Stimulated activated CD4-positive, alpha-beta T cell treated with anti-CD3 and anti-CD28 coated beads, Interleukin-15, amount 100 ng/mL, for 48 hours (primary cell): ENCODE measurements at places on chromosomes 1 and 21.
A peak's percentile ranks its signal among the peaks of the same experiment; 100 is the strongest.

- no peak for DNase-seq
These were observed 81.3 kb downstream of the UROD start for GRCh38 chr1:45093334-45093733.

- no peak for DNase-seq
These were observed 14.6 kb upstream of the TENT5C start for GRCh38 chr1:117591252-117591651.

GRCh38 chr1:210223226-210223904 is 9.2 kb upstream of the SERTAD4 start:
- no peak for DNase-seq

- DNase-seq: no peak
These were observed 73.4 kb downstream of the UCK2 start for GRCh38 chr1:165900576-165901380.

DNA sequence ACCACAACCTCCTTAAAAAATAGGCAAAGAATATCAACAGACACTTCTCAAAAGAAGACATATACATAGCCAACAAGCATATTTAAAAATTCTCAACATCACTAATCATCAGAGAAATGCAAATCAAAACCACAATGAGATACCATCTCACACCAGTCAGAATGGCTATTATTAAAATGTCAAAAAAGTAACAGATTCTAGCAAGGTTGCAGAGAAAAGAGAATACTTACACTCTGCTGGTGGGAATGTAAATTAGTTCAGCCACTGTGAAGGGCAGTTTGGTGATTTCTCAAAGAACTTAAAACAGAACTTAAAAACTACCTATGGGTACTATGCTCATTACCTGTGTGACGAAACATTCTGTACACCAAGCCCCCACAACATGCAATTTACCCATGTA is 20.7 kb downstream of the CD1B start:
- no peak for DNase-seq

DNA sequence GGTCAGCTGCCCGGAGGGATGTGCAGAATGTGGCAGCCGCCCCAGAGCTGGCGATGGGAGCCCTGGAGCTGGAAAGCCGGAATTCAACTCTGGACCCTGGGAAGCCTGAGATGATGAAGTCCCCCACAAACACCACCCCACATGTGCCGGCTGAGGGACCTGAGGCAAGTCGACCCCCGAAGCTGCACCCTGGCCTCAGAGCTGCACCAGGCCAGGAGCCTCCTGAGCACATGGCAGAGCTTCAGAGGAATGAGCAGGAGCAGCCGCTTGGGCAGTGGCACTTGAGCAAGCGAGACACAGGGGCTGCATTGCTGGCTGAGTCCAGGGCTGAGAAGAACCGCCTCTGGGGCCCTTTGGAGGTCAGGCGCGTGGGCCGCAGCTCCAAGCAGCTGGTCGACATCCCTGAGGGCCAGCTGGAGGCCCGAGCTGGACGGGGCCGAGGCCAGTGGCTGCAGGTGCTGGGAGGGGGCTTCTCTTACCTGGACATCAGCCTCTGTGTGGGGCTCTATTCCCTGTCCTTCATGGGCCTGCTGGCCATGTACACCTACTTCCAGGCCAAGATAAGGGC is 33.5 kb upstream of the LHX4 start:
- no peak for DNase-seq

GRCh38 chr1:238336531-238336930 is 445.8 kb upstream of the ZP4 start:
- no peak for DNase-seq

GRCh38 chr1:108646265-108646647 is 14.6 kb downstream of the HENMT1 start:
- DNase-seq: no peak

DNA sequence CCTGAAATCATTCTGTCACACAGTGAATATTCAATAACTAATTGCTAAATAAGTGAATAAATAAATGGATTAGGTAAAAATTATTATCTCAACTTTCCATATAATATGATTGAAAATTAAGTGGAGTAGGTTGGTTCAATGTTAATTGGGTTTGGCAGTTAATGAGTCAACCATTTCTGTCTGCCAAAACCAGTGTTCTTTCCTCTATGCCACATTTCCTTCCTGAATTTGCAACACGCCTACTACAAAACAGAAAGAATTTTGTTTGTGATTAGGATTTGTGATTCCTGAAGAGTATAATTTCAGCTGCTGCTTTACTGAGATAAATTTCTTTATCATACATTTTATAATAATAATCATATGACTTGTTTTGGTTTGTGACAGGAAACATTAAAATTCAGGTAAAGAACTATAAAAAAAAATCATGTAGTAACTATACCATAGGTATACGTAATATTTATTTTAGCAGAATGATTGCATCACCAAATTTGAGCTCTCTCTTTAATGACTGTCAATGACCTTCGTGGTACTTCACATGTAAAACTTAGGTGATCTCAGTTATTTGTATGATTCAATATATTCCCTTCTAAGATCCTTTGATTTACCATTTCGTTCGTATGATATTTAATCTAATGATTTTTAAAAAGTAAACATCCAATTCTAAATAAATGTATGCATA is 241.3 kb downstream of the KCNT2 start:
- no peak for DNase-seq

GRCh38 chr1:152954436-152954835 is 7.4 kb downstream of the SPRR5 start:
- no peak for DNase-seq

DNA sequence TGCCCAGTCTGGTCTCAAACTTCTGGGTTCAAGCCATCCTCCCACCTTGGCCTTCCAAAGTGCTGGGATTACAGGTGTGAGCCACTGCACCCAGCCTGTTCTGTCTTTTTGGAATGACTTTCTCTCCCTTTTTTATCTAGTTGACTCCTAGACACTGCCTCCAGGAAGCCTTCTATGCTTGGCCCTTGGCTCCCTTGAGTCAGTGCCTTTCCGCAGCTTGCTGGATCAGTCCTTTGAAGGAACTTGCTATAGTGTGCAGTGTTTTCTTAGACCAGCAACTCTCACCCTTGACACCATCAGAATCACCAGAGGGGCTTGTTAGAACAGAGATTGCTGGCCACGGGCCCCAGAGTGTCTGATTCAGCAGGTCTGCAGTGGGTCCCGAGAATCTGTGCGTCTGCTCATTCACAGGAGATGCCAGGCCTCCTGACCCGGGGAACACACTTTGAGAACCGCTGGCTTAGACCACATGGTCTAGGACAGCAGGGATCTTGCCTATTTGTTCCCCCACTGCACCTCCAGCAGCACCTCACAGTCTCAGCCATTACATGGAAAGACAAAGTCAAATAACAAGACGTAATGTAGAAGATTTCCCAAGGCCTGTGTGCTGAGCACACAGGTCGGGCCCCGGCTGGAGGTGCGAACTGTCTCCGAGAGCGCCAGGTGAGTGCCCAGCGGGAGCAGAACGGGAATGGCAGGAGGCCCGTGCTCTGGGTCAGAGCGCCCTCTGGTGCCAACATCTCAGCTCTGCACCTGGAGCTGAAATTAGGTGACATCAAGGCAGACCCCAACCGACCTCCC is 27.4 kb upstream of the CTPS1 start:
- peak; percentile 33 for DNase-seq

GRCh38 chr21:37507716-37508115 is 141.1 kb downstream of the DYRK1A start:
- no peak for DNase-seq

- DNase-seq: no peak
These were observed 162.4 kb downstream of the ZSCAN20 start for GRCh38 chr1:33634806-33635205.

DNA sequence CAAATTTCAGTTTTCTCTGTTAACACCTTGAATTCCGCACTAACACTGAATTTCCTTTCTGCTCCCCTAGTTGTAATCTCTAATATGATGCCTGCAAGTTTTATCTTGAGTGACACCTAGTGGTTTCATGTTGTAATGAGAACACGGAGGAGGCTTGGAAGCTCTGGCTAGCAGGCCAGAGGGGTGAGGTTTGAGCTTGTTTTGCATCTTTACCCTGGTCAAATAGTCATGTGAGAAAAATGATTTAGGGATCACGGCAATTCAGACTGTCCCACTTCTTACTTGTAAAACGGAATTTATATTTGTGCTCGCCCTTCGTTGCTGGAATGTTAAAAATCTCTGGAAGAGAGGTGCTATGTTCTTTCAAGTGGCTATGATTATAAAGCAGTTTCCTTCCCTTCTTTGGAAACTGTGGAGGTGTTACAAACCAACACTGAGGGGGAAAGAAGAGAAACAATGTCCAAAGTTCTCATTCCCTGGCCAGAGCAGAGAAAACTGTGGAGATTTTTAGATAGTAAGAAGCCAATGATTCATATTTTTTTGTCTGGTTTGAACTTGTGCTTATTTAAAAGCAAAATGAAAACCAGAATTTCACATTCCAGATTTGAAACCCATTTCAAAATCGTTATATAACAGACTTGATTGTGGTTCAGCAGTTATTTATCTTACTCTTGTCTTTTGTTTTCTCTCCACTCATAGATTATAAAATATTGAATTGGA is 5.3 kb upstream of the MROH9 start:
- DNase-seq: no peak

- no peak for DNase-seq
These were observed 33.2 kb upstream of the SLC19A1 start for GRCh38 chr21:45575304-45575992.

GRCh38 chr1:115183158-115183557 is 93.9 kb upstream of the TSPAN2 start:
- no peak for DNase-seq

DNA sequence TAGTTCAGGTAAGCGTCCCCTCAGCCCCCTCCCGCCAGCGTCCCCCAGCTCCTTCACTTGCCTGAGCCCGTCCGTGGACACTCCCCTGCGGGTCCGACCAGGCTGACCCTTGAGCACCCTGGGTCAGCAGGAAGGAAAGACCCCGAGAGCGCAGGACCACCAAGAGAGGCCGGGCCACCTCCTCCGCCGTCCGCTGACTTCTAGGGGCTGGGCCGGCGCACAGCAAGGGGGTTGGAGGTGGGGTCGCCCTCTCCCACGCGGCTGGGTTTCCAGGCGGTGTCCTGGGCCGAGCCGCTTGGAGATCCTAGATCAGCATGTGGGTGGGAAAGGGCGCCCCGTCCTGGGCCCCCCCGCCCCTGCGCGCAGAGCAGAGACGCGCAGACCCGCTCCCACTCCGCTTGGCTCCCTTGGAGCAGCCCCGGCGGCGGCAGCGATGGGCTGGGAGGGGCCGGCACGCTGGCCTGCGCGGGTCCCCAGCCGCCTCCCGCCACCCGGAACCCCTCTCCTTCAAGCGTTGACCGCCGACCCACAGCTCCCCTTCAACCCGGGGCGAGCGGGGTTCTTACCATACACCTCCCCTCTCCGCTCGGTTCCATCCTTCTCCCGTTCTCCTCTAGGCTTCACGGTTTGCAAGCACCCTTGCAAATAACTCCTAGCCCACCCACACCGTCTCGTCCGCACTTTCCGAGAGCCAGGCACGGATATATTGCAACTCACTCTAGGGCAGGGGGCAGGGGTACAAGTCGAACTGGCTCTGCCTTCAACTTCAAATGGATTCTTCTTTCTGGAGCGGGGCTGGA is 7.5 kb downstream of the KNCN start:
- DNase-seq: no peak

DNA sequence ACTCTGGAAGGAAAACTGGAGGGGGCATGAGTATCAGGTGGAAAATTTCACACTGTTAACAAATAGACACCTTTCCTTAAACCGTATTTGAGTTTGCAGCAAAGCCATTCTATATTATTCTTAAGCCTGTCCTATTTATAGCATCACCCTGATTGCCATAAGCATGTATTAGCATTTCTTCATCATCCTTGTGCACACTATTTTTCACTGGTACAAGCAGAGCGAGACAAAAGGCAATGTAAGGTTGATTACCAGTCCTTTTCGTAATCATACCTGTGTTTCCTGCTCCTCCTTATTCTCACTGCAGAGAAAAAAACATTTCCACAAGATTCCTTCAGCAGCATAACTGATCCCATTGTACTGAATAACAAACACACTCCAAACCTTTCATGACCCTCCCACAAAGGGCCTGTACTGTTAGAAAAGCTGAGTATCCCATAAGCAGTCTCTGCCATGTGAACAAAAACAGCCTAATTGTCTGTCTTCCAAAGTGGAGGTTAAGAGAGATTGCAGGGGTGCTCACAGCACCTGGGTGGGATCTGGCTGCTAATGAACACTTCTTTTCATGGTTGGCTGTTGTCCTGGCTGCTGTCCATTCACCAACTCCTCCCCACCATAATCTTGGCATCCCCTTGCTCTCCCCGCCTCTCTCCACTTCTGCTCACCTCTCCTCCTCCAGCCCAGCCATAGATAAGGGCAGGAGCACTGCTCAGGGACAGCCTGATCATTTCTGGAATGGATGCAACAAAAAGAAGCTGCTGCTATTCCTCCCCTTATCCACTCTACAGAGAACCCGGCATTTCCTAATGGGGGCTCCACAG is 30.4 kb downstream of the VTCN1 start:
- DNase-seq: no peak

DNA sequence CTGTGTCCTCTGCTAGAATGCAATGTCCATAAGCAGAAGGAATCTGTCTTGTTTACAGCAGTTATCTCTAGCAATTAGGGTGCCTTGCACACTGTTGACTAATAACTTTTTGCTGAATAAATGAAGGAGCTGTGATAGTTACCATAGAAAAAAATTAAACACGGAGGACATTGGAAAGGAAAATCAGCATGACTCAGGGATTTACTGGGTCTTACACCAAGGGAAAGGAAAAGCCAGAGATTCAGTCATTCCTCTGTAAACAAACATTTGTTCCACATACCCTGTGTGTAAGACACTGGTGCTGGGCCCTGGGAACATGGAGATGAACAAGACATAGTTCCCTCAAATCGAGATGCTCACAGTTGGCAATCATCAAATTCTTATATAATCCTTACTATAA is 183.3 kb downstream of the PTGER3 start:
- DNase-seq: no peak

DNA sequence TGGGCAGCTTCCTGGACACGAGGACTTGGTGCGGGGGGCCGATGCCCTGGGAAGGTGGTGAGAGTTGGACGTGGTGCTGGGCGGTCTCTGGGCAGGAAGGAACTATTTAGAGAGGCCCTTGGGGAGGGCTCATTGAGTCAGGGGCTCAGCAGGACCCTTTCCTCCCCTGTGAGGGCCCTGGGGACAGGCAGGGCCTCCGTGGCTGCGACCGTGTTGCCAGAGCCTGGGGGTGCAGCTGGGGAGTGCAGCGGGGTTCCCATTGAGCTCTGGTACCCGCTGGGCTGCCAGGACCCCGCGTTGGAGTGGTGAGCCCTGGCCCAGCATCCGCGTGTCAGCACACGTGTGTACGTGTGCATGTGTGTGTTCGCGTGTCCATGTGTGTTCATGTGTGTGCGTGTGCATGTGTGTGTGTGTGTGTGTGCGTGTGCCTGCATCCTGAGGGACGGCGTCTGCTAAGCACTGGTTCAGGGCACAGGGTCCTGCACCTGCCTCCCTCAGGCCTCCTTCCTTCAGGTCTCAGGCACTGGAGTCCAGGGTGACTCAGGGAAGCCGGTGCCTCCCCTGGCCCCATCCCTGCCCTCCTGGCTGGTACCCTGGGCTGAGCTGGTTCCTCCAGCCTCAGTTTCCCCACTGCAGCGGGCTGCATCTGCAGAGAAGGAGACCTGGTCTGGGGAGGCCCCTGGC is 10.7 kb downstream of the RNF223 start:
- DNase-seq: no peak

DNA sequence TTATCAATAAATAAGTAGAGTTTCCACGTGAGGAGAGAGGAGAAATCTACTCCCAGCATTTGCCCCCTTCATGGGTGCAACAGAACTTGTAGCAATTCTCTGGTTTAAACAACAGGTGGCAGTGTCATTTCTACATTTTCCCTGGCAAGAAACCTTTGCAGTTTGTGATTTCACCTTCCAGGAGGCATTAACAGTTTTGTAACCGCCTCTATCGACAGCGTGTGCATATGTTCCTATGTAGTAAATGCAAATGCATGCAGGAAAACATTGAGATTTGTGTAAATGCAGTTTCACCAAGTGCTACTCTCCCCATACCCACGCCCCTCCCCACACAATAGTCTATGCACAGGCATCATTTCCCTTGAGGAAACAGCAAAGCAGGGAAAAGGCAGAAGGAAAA is 494.7 kb downstream of the SMYD3 start:
- DNase-seq: no peak
